ENCODE measurements at places on chromosomes 2 and 18.

GRCh38 chr2:30398084-30398873 lies 48.8 kb upstream of the LCLAT1 start:
- no peak for DNase-seq

- DNase-seq: no peak
Measured at GRCh38 chr2:850429-850828, 100.2 kb upstream of the SNTG2 start.

GRCh38 chr2:262117-262516 lies 1.7 kb downstream of the SH3YL1 start:
- no peak for DNase-seq

DNA sequence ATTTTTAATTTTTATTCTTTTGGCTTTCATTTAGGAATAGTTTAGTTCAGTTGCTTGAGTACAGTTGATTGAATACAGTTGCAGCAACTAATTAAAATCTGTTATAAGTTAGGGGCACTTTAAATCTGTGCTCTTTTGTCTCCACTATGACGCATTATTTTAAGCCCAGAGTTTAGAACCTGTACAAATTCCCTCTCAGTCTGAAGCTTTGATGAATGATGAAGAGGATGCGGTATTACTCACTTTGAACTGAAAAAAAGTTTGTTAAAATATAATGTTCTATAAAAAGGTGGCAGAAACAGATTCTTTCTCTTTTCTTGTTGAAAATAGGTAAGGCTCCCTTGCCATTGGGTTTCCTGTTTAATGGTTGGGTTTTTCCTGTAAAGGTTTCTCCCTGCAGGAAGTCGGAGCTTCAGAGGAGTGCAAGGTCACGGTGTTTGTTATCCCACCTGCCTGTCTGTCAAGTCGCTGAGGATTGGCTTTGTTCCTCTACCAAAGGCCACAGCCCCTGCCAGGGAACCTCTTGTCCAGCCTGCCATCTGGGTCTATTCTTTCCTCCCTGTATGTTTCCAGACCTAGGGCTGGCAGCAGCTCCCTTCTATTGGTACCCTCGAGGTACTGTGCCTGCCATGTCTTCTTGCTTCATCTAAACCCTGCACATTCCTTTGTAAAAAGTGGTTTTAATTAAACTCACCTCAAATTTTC lies 43.8 kb upstream of the FN1 start:
- DNase-seq: no peak

DNA sequence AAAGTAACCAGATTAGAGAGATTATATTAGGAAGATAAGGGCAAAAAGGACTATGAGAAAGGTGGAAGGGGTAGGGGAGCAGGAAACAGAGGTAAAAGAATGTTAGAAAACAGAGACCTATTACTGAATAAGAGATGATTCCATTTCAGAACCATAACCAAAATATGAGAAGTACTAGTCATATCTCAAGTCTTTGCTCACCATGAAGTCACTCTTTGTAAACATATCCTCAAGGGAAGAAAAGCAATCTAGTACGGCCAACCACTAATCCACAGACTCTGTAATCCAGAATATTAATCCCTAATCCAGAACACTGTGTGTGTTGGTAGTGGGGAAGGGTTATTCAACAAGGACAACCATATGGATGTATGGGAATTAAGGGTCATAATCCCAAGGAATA lies 92.0 kb downstream of the CDCA7 start:
- no peak for DNase-seq

Data from hematopoietic multipotent progenitor cell treated with erythropoietin and hydrocortisone succinate and interleukin-3 and kit ligand, for 8 days (in vitro differentiated cells).